Glutamatergic neuron (in vitro differentiated cells): ENCODE measurements at places on chromosomes 2 and 18. TPM values are rescaled to one million over a fixed set of nuclear protein-coding genes. Genes with fewer than 3 reads are reported as not detected.

Gene ACVR1C
- 0.59 TPM for total RNA-seq

Gene SKOR2
- 6.7 TPM for total RNA-seq

Gene MARCO
- not detected for total RNA-seq

Gene GBX2
- total RNA-seq: 1.2 TPM

Gene ATG9A
- total RNA-seq: 80.4 TPM

Gene PSD4
- 1.2 TPM for total RNA-seq

GRCh38 chr2:230666885-230667712 lies 45.5 kb upstream of the CAB39 start:
- DNase-seq: no peak
- no peaks in the 10 kb centered on the region for H3K36me3 ChIP-seq
- peaks cover 13% of the 10 kb centered on the region for H3K4me1 ChIP-seq
- H3K27me3 ChIP-seq: peaks cover 4% of the 10 kb centered on the region
- peak overlapping the region; percentile 12 for H3K27ac ChIP-seq

- no peaks in the 10 kb centered on the region for H3K4me1 ChIP-seq
- no peak overlapping the region for H3K27ac ChIP-seq
- H3K36me3 ChIP-seq: peaks cover 12% of the 10 kb centered on the region
- no peak overlapping the region for H3K4me3 ChIP-seq
Observed at GRCh38 chr18:46110406-46110805, 6.2 kb downstream of the HAUS1 start.

DNA sequence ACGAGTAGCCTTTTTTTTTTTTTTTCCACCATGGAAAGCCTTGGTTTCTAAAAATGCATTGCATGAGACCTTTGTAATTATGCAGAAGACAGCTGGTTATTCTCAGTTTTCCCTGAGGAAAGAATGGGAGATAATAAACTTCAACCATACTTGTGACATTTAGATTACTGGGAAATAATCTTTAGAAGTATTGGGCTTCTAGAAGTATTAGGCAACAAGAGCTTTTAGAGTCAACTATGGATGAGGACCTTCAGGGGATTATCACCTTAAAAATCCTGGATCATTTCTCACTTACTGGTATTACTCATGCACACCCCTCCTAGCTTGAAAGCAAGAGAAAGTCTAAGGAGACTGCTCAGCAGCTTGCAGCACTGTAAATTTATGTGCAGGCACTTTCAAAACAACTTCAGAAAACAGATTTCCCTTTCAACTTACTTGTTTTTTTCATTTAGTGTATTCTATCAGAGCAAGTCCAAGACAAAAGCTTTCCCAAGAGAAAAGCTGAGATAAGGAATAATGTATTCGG lies 175.9 kb downstream of the NRXN1 start:
- H3K4me3 ChIP-seq: no peak overlapping the region
- H3K27me3 ChIP-seq: peaks cover 7% of the 10 kb centered on the region
- peaks cover 72% of the 10 kb centered on the region for H3K4me1 ChIP-seq
- peak overlapping the region; percentile 10 for H3K27ac ChIP-seq
- DNase-seq: no peak

DNA sequence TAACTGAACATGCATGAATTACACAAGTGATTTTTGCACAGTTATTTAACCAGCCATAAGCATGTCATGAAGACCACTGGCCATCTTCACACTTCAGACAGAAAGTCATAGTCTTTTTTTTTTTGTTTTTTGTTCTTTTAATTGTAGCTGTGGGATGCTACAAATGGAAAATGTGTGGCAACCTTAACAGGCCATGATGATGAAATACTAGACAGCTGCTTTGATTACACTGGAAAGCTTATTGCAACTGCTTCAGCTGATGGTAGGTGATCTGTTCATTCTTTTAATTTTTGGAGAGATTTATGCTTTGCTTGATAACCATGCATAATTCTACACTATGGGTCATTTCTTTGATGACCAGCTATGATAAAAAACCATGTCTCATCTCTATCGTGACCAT lies 35.6 kb downstream of the DAW1 start:
- H3K36me3 ChIP-seq: no peaks in the 10 kb centered on the region
- no peaks in the 10 kb centered on the region for H3K27me3 ChIP-seq
- no peak for DNase-seq
- no peak overlapping the region for H3K27ac ChIP-seq
- peaks cover 2% of the 10 kb centered on the region for H3K4me1 ChIP-seq

DNA sequence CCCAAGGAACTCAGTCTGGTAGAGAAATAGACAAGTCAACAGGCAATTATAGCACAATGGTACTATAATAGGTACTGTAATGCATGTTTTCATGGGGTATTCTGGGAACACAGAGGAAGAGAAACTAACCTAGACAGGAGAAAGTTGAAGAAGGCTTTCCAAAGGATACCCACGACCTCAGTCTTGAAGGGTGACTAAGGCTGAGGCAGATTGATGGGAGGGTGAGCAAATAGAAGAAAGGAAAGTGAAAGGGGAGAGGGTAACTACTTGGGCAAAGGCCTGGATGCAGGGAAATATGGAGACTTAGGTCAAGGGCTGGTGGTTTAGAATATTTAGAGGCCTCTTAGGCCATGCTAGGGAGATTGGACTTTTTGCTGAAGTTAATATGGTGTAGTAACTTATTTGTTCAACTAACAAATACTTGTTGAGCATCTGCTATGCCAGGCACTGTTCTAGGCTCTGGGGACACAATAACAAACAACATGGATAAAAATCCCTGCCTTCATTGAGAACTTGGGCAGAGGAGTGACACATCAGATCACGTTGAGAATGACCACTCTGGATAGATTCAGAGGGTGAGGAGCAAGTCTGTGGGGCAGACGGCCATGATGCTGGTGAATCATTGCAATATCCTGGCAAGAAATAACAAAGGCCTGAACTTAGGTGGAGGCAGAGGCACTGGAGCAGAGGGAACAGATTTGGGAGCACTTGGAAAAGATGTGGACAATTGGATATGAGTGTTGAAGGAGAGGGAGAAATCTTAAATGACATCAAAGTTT lies 56.4 kb downstream of the PLB1 start:
- peaks cover 7% of the 10 kb centered on the region for H3K4me1 ChIP-seq
- H3K4me3 ChIP-seq: no peak overlapping the region
- no peak overlapping the region for H3K27ac ChIP-seq

DNA sequence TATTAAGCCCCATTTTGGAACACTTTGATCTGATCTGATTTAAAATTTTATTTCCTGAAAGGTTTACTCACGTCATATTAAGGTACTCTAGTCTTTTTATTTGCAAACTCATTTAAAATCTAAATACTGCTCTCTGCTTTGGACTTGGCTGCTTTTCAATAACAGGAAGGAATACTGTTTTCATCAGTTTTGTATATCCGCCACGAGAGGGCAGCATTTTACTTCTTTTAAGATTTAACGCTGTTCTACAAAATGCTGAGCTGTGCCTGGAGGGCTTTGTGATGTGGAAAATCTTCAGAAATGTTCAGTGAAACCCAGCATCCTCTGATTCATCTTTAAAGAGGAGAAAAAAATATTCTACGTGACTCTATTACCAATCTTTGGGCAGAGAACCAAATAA lies 37.5 kb upstream of the SLC38A11 start:
- H3K36me3 ChIP-seq: no peaks in the 10 kb centered on the region
- H3K27me3 ChIP-seq: no peaks in the 10 kb centered on the region
- H3K4me3 ChIP-seq: no peak overlapping the region
- no peak for DNase-seq

DNA sequence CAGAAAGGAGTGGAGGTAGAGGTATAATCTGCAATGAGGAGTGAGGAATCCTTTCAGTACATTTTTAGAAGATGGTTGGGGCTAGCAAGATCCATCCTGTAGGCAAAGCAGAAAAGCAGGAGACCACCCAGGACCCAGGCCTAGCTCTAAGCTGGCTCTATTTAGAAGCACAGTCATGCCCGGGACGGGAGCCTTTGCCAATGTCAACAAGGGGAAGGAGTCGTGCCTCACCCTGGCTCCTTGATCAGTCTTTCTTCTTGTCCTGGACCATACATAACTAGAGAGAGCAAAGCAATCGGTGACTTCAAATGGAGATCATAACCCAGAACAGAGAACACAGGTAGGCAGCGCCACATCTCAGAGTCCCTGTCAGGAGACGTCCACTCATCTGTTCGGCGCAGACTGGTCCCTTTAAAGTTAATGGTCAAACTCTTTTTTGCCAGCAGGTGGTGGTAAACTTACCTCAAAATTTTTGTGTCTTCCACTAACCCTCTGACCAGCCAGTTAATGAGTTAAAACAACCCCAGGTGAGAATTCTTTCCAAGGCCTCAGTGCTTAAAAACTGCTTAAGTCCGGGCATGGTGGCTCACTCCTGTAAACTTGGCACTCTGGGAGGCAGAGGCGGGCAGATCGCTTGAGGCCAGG lies 8.0 kb downstream of the MC5R start:
- H3K27me3 ChIP-seq: peaks cover 8% of the 10 kb centered on the region
- no peaks in the 10 kb centered on the region for H3K36me3 ChIP-seq
- H3K4me1 ChIP-seq: peaks cover 1% of the 10 kb centered on the region
- no peak overlapping the region for H3K27ac ChIP-seq

DNA sequence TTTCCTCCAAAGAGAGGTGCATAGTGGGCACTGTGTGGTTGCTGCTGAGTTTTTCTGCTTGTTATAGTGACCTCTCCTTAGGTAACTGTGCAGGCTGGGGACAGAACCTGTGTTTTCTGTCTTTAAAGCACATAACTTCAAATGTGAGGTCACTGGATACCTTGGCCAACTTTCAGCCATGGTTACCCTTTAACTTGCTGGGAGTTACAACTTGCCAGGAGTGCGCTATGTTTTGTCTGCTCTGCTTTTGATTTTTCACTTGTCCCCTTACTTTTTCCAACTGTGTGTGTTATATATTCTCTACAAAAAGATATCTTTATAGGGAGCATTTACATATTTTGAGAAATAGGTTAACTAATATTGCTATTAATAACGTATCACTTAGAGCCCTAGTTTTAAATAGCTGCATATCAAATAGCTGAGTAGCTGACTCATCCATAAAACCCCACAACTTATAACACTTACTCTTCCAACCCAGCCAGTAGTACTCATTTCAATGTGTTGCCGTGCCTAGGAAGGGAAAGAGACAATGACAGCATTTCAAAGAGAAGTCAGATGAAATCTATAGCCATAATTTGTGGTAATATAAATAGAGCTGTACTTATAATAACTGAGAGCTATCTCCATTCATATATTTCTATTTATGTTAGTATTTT lies 51.6 kb downstream of the DPP4 start:
- no peak overlapping the region for H3K4me3 ChIP-seq
- H3K36me3 ChIP-seq: no peaks in the 10 kb centered on the region
- H3K27me3 ChIP-seq: no peaks in the 10 kb centered on the region
- no peak for DNase-seq
- H3K27ac ChIP-seq: no peak overlapping the region
- peaks cover 4% of the 10 kb centered on the region for H3K4me1 ChIP-seq

DNA sequence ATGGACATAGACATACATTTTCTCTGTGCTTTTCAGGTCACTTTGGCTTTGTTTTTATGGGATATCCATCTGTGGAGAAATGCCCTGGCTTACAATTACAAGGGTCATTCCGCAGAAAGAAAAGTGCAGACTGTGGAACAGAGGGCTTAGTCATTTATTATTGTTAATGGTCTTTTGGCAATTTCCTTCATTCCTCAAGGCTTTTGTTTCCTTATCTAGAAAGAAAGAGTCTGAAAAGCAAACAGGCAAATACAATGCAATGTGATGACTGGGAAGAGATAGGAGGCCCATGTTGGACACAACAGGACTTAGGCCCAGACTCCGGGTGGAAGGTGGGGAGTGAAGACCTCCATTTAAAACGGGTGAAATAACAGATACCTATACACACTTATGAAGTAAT lies 129.5 kb upstream of the CAVIN2 start:
- no peak overlapping the region for H3K4me3 ChIP-seq
- no peaks in the 10 kb centered on the region for H3K36me3 ChIP-seq
- H3K27me3 ChIP-seq: peaks cover 1% of the 10 kb centered on the region
- H3K4me1 ChIP-seq: no peaks in the 10 kb centered on the region
- DNase-seq: no peak

- no peaks in the 10 kb centered on the region for H3K36me3 ChIP-seq
- H3K27me3 ChIP-seq: no peaks in the 10 kb centered on the region
- H3K4me1 ChIP-seq: peaks cover 15% of the 10 kb centered on the region
Observed at GRCh38 chr2:134359367-134360081, 105.7 kb downstream of the MGAT5 start.

GRCh38 chr18:7237673-7238272 lies 6.9 kb downstream of the LRRC30 start:
- H3K4me3 ChIP-seq: no peak overlapping the region
- H3K4me1 ChIP-seq: no peaks in the 10 kb centered on the region
- no peaks in the 10 kb centered on the region for H3K36me3 ChIP-seq
- H3K27me3 ChIP-seq: peaks cover 3% of the 10 kb centered on the region
- no peak for DNase-seq

DNA sequence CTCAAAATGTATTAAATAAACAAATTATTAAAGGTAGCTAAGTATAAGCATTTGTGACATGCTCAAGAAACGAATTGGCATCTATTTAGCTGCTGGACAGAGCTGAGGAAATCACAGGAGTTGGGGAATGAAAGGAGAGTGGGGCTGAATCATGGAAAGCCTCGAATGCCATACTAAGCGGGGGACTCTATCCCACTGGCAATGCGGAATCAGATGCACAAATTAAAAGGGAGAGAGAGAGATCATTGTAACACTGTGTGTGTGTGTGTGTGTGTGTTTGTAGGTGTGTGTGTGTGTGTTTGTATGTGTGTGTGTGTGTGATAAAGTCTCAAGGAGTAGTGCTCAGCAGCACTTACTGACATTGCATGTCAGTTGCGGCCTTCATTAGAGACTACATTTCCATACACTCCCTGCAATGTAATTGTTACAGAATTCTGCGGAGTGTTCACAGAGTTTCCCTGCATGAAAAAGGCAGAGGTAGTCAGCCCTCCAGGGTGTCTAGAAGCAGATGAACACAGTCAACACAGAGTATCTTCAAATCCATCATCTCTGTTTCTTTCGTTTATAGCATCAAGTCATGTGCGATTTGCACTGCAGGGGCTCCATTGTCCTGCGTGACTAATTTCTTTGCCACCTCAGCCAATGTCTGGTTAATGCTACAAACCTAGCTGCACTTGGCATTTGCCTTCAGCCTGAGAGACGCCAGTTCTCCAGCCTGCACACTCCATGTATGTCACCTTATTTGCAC lies 111.7 kb upstream of the CYRIA start:
- no peak for DNase-seq
- no peak overlapping the region for H3K27ac ChIP-seq
- H3K4me1 ChIP-seq: peaks cover 4% of the 10 kb centered on the region
- H3K36me3 ChIP-seq: no peaks in the 10 kb centered on the region
- no peaks in the 10 kb centered on the region for H3K27me3 ChIP-seq

DNA sequence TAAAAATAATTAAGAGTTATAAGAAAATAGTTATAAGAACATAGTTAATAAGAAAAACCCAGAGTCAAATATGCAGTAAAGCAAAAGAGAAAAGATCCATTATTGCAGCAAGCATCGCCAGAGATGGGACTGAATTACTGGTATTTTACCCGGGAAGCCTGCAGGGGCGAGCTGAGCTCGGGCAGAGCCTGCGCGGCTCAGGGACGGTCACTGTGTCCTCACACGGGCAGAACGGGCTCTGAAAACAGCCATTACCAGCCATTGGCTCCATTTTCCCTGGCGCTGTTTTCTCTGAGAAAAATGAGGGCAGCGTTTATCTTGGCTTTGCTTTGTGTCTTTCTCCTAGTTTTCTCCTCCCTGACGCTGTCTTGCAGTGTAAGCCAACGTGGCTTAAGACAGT lies 95.3 kb upstream of the ALKAL2 start:
- peaks cover 6% of the 10 kb centered on the region for H3K4me1 ChIP-seq
- H3K27ac ChIP-seq: no peak overlapping the region
- peaks cover 1% of the 10 kb centered on the region for H3K27me3 ChIP-seq
- H3K4me3 ChIP-seq: no peak overlapping the region

GRCh38 chr18:66833646-66834045 lies 229.8 kb upstream of the CDH19 start:
- no peak for DNase-seq
- H3K27me3 ChIP-seq: peaks cover 2% of the 10 kb centered on the region
- H3K4me1 ChIP-seq: no peaks in the 10 kb centered on the region
- H3K4me3 ChIP-seq: no peak overlapping the region
- H3K27ac ChIP-seq: no peak overlapping the region
